ENCODE measurements at places on chromosomes 4 and X.

- DNase-seq = no peak
Measured at GRCh38 chrX:82163701-82164100, 961.8 kb downstream of the SH3BGRL start.

DNA sequence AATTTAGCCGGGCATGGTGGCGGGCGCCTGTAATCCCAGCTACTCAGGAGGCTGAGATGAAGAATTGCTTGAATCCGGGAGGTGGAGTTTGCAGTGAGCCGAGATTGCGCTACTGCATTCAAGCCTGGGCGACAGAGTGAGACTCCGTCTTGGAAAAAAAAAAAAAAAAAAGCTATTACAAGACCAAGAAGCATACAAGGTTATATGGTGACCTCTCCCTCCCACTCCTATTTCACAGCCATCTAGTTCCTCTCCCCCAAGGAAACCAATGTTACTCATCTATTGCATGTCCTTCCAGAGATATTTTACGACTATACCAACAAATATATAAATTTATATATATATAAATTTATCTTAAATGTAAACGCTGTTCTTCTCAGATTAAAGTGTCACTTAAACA lies 3.2 kb downstream of the SLC9A7 start:
- DNase-seq = no peak

GRCh38 chr4:53497487-53498244 lies 93.6 kb downstream of the LNX1 start:
- DNase-seq = no peak

DNA sequence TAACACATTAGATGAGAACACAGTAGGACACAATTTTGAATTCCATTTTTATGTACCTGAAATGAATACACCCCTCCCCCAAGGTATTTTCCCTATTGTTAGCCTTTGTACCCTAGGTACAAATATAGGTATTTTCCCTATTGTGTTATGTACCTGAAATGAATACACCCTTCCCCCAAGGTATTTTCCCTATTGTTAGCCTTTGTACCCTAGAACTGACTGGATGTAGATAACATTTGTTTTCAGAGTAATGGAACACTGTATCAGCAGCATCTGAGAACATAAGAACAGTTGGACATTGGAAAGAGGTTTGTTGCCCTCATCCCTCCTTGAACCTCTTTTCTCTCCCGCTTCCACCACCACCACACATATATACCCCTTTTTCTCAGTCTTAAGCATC lies 37.6 kb downstream of the YIPF6 start:
- no peak for DNase-seq

DNA sequence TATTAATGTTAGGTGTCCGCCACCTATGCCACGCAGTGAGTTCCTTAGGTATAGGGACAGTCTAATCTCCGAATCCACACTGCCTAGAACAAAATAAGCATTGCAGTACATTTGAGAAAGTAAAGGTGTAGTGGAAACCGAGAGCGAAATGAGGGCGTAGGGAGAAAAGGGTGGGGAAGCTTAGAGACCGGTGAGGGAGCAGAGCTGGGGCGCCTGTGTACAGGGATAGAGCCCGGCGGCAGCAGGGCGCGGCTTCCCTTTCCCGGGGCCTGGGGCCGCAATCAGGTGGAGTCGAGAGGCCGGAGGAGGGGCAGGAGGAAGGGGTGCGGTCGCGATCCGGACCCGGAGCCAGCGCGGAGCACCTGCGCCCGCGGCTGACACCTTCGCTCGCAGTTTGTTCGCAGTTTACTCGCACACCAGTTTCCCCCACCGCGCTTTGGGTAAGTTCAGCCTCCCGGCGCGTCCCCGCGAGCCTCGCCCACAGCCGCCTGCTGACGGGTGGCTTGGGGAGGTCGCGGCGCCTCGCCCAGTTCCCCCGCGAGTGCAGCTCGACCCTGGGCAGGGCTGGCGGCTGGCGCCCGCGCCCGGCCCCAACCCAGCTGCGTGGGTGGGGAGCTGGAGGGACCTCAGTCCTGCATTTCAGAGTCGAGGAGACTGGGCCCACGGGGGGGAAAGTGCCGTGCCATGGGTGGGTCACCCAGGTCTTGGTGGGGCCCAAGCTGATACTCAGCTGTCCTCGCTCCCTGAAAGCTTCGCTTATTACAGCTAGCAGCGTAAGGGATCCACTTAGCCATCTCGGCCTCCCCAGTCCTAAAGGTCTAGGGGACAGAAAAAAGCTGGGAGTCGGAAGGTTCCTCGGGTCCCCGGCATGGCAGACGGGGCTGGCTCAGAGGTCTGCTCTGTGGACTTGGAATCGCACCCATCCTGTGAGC lies at the start of gene ANXA3:
Gene ANXA3 (plus strand): TSS at position 351 of the 932 bp plus-strand sequence. CDS start 2,704 bp downstream, outside the sequence.
- peak; percentile 17 for DNase-seq

GRCh38 chrX:101219864-101220346 lies 319 bp downstream of the DRP2 start:
- DNase-seq = peak; percentile 19

GRCh38 chrX:150683536-150684146 lies 9.6 kb upstream of the MTMR1 start:
- no peak for DNase-seq

GRCh38 chr4:2871911-2872310 lies 28.3 kb downstream of the ADD1 start:
- no peak for DNase-seq

GRCh38 chr4:55661398-55662056 lies 25.4 kb upstream of the NMU start:
- DNase-seq = peak; percentile 81

GRCh38 chr4:25190407-25190806 lies 30.2 kb upstream of the SEPSECS start:
- no peak for DNase-seq

GRCh38 chr4:154425514-154425913 lies 66.1 kb downstream of the DCHS2 start:
- DNase-seq = no peak

DNA sequence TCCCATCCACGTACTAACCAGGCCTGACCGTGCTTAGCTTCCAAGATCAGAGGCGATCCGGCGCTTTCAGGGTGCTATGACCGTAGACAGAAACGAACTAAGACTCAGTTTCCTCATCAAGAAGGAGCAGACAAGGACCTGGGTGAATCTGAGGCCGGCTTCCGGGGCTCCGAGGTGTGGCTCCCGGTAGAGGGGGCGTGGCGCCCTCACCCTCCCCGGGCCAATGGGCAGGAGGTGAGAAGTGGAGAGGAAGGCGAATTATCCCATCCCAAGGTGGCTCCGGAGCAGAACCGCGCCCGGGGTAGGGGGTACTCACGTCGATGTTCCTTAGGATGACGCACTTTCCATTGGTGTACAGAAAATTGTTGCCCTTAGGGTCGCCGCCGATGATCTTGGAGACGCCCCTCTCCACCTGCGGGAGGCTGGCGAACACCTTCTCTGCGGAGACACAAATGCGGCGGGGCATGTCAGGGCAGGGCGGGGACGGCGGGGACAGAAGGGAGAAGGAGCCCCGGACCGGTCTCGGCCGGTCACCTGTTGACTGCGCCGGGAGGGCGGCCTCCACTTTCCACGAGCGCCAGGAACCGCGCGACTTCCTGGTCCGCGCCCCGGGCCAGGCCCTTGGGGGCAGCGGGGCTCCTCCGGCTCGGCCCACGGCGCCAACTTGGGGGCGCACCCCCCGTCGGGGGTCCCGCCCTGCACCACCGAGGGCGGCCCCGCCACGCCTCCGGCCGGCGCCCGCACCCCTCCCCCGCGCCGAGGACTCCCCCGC lies 616 bp downstream of the WDR1 start:
- peak; percentile 26 for DNase-seq

- DNase-seq = no peak
Measured at GRCh38 chrX:37437160-37437559, 88.0 kb downstream of the PRRG1 start.

- DNase-seq = no peak
Measured at GRCh38 chr4:155038459-155038858, 170.0 kb upstream of the NPY2R start.

DNA sequence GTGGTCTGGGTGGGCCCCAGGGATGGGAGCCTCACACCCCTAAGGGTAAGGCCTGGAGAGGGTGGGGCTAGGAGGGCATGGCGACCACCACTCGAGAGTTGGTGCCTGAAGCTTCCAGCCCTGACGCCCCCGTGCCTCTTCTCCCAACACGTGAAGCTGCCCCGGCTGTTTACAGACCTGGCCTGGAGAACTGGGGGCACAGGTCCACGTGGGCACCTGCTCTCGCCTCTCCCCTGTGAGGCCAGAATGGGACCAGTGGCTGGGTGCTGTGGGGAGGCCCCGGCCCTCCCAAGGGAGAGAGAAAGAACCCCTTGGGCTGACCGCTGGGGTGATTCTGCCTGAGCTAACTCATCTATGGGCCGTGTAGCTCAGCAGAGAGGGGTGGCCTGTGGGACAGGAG lies 15.5 kb downstream of the NAT8L start:
- DNase-seq = no peak

DNA sequence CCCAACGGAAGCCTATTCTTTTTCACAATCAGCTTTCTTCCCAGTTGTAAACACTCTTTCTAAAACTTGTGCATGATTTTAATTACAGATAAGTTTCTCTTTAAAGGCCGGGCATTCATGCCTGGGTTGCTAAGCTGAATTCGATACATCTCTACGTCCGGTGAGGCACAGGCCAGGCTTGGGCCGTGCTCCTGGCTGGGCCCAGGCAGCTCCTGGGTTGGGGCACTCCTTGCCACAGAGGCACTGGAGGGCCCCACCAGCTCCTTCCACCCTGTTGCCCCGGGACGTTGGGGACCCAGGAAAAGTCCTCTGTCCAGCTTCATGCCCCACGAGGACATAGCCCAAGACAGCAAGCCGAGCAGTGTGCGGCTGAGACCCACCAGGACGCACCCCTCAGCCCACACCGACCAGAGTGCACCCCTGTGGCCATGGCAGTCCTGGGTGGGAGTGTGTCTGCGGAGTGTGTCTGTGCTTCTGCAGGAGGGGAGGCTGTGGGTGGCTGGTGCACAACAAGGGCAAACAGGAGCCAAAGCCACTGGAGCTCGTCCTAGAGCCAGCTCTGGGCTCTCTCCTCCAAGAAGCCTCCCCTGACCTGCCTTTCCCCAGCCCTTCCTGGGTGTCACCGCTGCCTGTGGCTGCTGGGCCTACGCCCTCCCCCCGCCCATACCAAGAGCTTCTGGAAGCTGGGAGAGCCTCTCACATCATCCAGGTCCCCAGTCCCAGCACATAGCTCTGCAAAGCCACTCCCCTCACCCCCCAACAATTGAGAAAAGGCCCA lies 128.0 kb upstream of the NKX1-1 start:
- no peak for DNase-seq

DNA sequence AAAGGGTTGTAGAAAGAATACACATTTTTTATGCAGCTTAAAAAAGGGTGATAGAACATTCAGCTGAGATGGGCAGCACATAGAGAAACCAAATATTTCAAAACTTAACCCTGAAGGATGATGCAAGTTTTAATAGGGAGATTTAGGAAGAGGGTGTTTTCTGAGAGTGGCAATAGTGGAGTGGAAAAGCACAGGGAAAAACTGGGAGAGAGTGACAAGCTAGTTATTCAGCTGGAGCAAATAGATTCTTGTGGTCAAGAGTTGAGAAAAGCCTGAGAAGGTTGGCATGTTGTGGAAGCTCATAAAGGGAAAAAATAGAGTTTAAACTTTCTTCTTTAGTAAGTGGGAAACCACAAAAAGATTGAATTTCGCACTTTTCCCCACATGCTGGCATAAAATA lies 359.6 kb upstream of the PITX2 start:
- DNase-seq = no peak

- DNase-seq = no peak
Measured at GRCh38 chrX:21666679-21667078, 8.5 kb upstream of the KLHL34 start.

DNA sequence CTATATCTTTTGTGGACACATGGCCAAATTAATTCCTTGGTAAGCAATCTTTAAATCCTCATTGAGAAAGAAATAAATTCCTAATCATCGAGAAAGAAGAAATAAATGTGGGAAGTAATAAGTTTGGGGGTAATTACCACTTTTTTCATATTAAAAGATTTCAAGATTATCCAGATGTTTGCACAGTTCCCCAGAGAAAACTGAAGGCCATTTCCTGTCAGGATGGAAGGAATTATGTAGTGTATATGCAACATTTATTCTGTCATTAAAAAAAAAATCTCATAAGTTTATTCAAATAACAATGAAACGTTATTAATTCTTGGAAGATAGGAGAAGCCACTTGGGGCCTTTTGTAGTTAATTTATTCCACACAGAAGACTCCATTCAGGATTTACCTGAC lies 385.6 kb upstream of the NR3C2 start:
- DNase-seq = no peak

DNA sequence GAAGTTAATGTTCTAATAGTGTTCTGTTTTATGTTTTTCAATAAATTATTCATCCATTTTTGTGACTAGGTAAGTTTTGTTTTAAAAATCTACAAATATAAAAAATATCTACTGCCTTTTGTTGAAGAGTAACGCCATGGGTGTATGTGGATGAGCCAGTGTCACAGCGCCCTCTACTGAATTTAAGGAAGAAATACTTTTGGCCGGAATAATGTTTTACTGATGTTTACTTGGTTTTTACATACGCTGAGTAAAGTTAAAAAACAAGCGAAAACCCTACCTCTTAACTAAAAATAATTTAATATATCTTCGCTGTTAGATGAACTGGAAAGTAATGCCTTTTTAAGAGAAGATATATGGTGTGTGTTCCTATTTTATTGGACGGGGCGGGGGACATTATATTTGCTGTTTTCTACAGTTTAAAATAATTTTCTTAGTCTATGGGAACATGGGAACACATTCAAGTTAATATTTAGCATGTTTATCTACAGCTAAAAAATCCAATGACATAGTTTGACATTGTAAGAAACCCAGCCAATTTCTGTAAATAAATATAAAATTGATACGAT lies 86.1 kb downstream of the CPE start:
- no peak for DNase-seq

DNA sequence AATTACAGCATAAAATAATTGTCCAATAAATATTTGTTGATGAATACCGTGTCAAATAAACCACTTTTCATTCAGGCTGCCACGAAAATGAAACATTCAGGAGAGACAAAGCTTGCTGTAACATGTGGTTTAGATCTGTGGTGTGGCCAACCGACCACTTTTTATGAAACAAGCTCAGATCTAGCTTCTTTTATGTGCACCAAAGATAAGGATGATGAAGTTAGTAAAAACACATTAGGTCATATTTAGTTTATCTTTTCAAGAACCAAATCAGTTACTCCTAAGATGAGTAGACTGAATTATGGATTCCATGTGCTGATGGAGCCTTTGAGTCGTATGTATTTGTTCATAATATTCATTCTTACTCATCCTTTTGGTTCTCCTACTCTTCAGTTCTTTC lies 35.8 kb downstream of the STOX2 start:
- no peak for DNase-seq

DNA sequence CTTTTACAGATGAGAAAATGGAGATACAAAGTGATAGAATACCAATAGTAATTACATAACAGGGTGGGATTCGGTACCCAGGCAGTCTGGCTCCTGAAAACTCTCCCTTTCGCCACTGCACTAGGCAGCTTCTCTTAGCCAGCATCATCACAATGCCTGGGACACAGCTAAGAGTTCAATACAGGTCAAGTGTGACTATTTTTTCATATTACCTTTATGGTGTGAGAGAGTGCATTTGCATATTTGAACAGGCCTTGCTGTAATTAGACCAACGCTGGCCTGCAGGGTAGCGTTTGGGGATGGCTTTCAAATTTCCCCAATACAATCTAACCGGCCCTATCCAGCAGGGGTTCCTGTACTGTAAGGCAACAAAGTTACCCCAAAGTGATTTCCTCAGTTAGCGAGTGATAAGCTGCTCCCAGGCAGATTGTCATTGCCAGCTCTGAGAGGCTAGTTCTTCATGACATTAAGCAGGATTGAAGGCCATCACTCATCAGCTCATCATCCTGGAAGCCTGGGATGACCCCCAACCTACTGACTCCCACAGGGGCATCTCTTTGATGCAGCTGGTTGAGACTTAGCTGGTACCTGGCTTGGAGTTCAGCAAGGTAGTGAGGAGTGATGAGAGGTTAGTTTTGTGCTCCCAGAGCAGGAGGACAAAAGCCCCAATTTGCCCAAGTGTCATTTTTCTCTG lies 836.8 kb upstream of the LCORL start:
- no peak for DNase-seq

Measured in NCI-H510A (cell line).